NCI-H2107 (cell line): ENCODE measurements at places on chromosomes 5 and 9.

GRCh38 chr5:120552638-120553037, 88.5 kb downstream of the PRR16 start:
- no peak for DNase-seq

DNA sequence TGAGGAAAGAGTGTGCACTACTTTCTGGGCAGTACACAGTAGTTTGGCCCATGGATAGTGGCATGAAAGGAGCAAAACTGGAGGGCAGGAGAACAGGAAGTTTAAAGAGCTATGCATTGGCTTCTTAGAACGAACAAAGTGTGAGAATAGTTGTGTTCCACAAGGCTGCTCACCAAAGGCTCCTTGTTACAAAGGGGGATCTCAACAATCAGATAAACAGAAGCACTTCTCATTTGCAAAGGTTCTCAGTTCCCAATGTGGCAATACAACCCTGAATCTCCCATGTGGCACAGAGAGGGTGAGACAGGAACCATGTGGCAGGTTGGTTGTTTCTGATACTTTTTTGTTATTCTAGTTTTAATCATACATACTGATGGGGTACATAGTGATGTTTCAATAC, 158.4 kb downstream of the CARTPT start:
- no peak for DNase-seq

- DNase-seq: no peak
Measured at GRCh38 chr9:114478459-114478858, 26.8 kb downstream of the WHRN start.

GRCh38 chr5:98468188-98468869, 305.1 kb upstream of the RGMB start:
- DNase-seq: no peak

GRCh38 chr9:5786370-5787127, 46.4 kb downstream of the ERMP1 start:
- no peak for DNase-seq

- no peak for DNase-seq
Measured at GRCh38 chr5:38648703-38649291, 92.4 kb upstream of the LIFR start.
